ENCODE measurements at places on chromosomes 2 and 18.
A peak's percentile ranks its signal among the peaks of the same experiment; 100 is the strongest.

DNA sequence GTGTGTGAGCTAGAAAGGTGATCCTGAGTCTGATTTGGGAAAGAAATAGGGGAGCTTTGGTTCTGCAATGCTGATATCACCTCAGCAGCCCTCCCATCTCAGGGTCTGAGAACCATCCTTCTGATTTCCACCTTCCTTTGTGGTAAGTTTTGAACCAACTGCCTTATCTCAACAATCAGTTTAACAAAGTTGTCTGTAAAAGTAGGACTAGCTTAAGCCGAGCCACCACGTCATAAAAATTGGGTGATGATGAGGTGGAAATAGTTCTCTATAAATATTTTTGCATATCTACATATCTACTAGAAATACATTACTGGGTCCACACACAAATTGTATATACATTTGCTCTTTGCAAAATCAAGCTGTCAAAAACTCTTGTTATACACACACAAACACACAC, 1.1 kb downstream of the SULT1C4 start:
- DNase-seq = no peak

DNA sequence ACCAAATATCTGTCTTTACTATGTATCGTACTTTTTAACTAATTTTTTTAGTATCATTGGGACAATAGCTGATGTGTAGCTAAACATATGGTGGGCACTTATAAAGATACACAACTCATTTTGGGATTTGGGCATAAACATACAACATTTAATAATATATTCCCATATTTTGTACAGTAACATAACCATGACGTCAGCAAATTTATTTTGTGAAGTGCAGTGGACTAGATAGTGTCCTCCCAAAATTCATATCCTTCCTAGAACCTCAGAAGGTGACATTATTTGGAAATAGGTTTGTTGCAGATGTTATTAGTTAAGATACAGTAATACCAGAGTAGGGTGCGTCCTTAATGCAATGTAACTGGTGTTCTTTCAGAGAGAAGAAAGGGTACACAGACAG, 356.7 kb downstream of the CDH7 start:
- DNase-seq = no peak

DNA sequence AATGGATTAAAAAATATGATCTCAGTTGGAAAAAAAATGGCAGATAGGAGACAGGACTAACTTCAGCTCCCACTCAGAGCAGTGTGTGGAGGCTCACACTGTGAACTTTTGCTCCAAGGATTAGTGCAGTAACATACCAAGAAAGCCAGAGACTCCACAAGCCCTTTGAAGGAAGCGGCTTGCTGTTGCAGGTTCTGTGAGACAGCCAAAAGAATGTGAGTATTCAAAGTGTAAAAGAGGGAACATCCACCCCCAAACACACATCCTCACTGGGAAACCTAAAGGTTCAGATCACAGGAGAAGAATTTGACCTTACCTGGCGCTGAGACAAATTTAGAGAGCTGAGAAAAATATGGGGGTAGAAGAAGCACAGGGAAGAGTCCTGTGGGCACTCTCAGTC, 77.5 kb downstream of the FAM171B start:
- DNase-seq = no peak

GRCh38 chr2:227860221-227860641, 11.2 kb upstream of the DAW1 start:
- DNase-seq = peak; percentile 17

DNA sequence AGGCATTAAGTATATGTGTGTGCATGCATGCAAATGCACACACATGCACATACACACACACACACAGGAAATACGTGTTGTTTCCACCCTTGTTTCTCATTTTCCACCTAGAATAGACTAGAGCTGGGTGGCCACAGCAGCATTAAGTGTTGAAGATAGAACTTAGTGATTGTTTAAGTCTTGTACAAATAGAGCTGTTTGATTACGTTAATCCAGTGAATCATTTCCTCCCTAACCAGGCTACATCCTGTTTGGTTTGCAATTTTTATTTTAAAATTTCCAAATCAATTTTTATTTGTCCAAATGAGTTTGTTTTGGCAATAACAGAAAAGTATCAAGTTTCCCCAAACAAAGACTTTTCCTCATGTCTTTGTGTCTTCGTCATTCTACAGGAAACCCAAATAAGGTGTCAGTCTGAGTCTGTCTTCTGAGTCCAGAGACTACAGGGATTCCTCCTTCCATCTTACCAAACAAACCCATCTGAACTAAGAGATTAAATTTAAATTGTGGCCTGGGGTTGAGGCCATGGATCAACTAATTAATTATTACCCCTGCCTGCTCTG, 74.6 kb upstream of the GALNT5 start:
- no peak for DNase-seq

DNA sequence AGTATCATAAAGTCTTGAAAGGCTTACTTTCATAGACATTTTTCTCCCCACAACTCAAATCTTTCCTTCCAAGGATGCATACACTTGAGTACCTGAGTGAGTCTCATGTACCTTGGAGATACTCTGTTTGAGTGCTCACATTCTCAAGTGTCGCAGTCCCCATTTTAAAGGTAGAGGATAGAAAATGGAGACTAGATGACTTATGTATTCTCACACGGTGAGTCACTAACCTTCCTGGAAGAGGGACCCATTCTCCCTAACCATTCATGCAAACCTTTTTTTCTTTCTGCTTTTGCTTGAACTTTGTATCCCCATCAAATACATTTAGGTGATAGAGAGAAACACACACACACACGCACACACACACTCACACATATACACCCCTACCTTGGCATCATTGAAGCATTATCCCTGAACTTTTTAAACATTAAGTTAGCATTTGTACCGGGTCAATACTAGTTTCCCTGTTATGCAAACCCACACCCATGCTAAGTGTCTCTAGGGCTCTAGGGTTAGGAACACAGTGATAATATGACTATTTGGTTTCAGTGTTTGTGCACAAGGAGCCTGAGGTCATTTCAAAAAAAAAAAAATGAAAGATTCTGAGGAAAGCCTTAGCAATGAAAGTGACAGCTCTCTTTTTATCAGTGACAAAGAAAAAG, 236.2 kb downstream of the IKZF2 start:
- DNase-seq = no peak
